ENCODE measurements at places on chromosomes 12 and 14. TPM values are rescaled to one million over a fixed set of nuclear protein-coding genes. Genes with fewer than 3 reads are reported as not detected.

Gene HCAR3
- 2.3 TPM for total RNA-seq

Gene TAS2R8
- total RNA-seq = 0.18 TPM

Gene SLC25A21
- total RNA-seq = 2.0 TPM

Gene LMNTD1
- total RNA-seq = not detected

Gene CD69
- 14.5 TPM for total RNA-seq

Gene ARL6IP4
- 101 TPM for total RNA-seq

Gene KRT7
- total RNA-seq = 43.1 TPM

Gene TC2N
- total RNA-seq = 22.1 TPM

Gene SLC4A8
- total RNA-seq = 3.0 TPM

Measured in metanephros (tissue), 2 donors.